ENCODE measurements at places on chromosomes 6 and 20.
A peak's percentile ranks its signal among the peaks of the same experiment; 100 is the strongest.

- DNase-seq, result no peak
These were observed 88.3 kb downstream of the SLX4IP start for GRCh38 chr20:10523443-10523842.

DNA sequence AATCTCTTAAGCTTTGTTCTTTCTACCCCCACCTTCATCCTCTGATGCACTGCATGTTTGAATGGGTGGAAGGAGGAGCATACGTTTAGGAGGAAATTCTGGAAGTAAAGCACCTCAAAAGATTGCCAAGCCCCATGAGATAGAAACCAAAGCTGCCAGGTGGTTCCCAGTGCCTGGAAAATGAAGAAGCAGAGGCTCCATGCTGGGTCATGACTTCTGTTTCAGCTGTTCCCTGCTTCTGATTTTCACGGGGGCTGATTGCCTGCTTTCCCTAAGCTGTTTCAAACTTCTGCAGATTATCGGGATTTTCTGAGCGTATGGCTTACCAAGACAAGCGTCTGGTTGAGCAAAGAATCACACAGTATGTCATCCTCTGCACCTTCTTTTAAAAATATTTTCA is 87.5 kb upstream of the SYNDIG1 start:
- no peak for DNase-seq

GRCh38 chr20:4869290-4870193 is 131.8 kb downstream of the SLC23A2 start:
- no peak for DNase-seq

DNA sequence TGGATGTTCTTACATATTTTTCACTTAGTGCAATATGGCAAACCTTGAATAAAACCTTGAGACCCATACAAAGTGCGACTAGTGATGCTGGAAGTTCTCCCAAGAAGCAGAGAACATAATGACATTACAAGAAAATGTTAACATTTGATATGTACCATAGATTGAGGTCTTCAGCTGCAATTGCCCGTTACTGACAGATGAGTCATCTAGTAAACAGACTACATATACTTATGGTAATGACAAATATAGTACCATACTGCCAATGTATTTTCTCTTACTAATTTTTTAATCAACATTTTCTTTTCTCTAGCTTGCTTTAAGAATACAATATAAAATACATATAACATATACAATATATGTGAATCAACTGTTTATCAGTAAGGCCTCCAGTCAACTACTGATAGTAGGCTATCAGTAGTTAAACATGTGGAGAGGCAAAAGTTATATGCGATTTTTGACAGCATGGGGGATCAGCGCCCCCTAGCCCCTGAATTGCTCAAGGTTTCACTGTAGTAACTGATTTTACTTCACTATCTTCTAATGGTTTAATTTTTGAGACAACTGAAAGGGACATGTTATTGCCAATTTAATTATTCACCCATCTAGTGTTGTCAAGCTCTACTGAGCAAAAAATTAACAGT is 166.7 kb upstream of the ADGRB3 start:
- DNase-seq, result no peak

DNA sequence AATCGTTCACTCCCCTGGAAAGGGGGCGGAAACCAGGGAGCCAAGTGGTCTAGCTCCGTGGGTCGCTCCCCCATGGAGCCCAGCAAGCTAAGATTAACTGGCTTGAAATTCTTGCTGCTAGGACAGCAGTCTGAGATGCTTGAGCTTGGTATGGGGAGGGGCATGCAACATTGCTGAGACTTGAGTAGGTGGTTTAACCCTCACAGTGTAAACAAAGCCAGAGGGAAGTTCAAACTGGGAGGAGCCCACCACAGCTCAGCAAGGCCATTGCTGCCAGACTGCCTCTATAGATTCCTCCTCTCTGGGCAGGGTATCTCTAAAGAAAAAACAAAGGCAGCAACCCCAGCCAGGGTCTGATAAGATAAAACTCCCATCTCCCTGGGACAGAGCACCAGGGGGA is 43.2 kb downstream of the COL21A1 start:
- DNase-seq, result no peak

DNA sequence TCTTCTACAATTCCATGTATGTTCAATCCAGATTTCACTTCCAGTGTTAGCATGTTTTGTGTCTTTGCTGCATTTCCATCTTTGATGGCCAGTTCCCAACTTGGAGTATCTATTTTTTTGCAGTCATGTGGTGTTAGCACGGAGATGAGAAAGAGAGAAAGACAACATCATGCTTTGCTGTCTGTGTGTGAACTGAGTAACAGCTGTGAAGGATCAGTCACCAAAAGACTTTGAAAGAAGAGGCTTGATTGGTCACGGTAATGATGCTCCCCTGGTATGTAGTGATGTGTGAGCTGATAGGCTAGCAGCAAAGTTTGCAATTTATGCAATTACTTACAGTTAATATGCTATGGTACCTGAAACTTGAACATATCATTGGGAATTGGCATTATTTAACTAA is 731.3 kb upstream of the NRSN1 start:
- DNase-seq, result no peak

DNA sequence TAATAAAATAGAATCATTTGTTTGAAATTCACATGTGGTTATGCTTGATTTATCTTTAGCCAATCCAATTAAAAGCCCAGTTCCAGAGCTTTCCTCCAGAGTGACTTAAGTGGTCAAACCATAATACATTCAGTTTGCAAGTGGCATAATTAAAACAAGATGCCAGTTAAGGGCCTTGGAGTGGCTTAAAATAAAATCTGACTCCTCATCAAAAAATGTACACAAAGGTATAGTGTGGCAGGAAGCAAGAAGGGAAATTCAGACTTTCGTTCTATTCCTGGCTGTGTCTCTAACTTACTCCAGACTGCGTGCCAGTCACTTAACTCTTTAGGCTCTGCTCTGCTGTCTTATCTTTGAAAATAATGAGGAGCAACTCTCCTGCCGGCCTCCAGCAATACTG is 251.3 kb upstream of the PRND start:
- no peak for DNase-seq

DNA sequence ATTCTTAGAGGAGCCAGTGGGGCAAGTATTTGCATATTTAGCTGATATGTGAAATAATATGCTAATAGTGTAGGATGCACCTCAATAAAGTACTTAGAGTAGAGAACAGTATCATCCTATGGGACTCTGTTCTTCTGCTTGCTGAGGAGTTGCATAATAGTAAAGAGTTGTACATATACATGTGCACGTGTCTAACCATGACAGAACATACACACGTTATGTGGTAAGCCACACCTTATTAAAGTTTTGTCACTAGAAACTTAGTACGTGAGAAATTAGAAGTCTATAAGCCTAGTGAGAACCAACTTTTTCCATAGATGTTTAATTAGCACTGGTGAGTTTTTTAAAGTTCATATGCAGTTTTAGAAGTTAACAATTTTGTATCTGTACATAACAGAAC is 80.7 kb downstream of the L3MBTL3 start:
- no peak for DNase-seq

DNA sequence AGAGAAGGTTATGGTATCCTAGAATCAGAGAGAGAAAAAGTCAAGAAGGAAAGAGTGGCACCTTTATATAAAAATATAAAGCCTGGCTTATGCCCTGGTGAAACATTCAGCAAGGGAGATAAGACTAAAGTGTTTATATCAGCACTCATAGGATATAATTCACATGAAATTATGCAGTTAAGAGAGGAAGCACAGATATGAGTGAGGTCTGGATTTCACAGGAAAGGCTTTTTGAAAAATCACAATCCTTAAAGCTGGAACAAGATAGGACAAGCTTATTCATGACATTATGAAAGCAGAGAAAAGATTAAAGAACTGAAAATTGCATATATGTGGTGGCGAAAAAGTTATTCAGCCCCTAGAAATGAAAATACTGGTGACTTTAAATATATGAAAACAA is 181.2 kb upstream of the FLRT3 start:
- DNase-seq, result no peak

DNA sequence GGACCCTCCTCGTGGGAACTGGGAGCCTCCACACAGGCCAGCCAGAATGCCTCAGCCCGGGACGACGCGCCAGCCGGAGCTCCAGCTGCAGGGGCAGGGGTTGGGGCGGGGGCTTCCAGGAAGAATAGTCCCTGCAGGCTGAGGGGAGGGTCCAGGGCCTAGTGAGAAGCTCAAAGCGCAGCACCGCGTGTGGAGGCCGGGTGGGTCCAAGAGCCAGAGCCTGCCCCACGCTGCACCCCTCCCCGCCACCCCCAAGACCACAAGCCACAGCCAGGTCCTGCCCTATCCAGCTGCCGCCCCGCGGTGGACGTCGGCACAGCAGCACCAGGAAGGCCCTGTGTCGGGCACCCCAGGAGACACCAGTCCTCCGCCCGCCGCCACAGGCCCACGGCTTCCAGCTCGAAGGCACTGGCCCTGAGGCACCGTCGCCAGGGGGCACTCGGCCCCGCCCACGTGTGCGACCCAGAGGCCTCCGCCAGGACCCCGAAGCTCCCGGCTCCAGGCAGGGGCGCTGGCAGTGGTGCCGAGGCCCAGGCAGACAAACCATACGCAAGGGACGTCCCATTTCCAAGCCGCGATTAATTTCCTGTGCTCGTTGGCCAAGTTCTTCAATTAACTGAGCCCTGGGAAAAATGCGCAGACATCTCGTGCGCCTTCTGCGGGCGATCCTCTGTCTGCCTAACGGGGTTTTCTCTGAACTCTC is 19.5 kb downstream of the KCNQ2 start:
- DNase-seq, result no peak

DNA sequence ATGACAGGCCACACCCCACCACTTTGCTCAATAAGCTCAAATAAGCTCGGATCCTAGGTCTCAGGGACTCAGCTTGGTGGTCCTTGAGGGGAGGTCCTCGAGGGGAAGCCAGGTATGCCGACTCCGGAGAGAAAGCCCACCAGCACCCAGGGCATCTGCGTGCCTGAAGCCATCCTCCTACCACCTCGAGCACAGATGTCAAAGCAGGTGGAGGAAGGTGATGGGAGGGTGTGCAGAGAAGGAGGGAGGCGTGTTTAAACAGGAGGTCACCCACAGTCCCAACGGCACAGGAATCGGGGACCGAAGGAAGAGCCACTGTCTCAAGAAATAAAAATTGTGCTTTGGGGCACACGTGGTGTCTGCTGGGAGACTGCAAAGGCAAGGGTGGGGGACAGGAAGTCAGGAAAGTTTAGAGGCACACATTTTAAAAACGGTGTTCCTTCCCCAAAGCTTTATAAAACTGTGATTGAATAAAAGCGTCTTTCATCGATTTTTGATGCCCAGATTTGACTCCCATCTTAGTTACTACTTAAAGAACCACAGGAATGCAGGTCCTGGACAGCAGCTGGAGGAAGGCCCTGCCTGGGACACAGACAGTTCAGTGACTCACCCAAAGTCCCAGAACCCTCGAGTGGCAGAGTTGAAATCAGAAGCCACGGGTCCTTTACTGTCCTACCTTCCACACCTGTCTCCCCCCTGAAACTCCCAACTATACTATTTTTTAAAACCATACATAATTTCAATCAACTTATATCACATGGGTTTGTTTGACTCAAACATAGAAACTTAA is 221.0 kb upstream of the PDE10A start:
- DNase-seq, result no peak

DNA sequence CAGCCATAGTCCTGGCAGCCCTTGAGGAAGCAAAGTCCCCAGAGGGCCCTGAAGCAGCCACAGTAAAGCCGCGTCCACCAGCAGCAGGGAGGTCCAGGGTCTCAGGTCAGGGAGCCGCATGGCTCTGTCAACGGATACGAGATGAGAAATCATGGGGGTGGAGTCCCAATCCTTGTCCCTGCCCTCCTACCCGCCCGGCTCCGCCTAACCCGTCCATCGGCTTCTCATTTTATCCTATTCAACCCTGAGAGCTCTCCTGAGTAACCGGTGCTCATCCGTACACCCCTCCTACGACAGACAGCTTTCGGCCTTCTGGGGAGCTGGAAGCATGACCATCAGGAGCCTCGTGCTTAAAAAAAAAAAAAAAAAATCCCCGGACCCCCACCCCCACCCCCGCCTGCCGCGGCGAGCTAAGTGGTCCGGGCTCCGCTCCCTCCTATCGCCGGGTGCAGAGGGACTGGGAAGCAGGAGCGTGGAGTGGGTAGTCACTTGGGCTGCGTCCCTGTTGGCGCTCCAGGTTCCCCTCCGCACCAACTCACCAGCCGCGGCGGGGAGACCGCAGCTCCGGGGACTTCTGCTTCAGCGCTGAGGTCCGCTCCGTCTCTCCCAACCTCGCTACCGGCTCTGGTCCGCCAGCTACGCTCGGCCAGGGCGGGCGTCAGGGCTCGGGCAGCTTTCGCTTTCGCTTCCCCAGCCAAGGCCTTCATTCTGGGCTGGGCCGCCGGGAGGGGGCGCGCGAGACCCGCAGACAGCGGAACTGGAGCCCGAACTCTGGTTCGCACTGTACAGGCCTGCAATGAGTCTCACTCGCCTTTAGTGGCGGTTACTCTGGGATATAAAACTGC is at the start of gene TAP2:
Gene TAP2, minus strand, starts transcription at position 626 of the 845 bp plus-strand sequence. Its CDS starts 506 bp downstream, at position 120.
- DNase-seq, result peak; percentile 98

GRCh38 chr6:131923356-131923755 is 27.8 kb downstream of the CCN2 start:
- no peak for DNase-seq

DNA sequence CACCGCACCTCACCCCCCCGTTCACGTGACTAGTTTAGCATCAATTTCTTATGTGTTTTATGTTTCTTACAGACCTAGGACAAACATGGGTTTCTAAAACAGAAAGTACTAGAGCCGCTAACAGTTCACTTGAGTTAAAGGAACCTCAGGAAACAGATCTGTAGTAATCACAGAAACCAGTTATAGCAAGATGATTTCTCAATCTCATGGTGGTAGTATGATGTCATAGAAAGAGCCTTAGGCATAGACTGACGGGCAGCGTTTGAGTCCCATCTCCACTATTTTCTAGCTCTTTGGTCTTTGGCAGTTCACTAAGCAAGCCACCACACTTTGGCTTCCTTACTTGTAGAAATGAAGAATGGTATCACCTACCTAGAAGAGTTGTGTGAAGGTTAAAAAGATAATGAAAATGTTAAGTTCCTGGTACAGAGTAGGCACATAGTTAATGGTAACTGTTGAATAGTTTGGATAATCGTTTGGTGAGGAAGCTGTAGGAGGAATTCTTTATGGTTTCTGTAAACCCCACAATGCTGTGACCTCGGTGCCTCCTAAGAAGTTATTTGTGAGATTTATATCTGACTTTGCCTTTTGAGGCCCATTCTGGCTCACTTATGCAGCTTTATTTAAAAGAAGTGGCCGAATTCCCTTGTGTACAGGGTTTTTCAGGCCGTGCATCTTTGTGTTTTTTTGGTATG is 21.3 kb downstream of the CTNNBL1 start:
- DNase-seq, result no peak

GRCh38 chr6:74280130-74280692 is 584.2 kb downstream of the CD109 start:
- no peak for DNase-seq
